Coronary artery (tissue), 2 donors: ENCODE measurements at places on chromosomes 5 and 9.
A peak's percentile ranks its signal among the peaks of the same experiment; 100 is the strongest.

DNA sequence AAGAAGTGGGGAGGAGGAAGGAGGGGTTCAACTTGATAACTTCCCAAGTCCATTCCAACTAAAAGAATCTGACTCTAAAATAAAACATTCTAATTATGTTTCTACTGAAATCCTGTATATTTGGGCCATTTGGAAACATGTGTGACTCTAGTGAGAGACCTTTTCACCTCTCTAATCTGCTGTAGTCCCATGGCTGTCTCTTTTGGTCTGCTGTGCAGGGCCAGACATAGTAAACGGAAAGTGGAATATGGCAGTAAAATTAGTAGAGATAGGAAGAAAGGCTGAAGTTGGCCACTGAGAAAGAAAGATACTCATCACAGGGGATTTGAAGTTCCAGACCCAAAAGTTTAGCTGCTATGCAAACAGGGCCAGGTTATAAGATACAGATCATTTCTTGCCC, 15.9 kb downstream of the RFX3 start:
- no peak for DNase-seq

GRCh38 chr9:115650768-115651167, 502.8 kb upstream of the PAPPA start:
- no peak for DNase-seq

DNA sequence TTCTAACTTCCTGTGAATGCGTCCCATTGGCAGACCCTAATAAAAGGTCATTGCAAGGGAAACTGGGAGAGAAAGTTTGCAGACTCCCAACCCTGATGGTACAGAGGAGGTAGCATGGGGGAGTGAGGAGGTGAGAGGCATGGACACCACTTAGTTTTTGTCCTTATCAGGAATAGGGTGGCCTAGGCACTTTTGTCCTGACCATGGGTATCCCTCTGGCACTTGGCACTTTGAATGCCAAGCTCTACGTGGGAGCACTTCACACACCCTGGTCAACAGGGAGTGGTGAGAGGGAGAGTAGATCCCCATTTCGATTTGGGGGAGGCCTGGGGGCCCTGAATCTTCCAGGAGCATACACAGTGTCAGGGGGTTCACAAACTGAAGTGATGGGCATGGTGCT, 75.6 kb upstream of the SH3PXD2B start:
- DNase-seq, result peak; percentile 35

DNA sequence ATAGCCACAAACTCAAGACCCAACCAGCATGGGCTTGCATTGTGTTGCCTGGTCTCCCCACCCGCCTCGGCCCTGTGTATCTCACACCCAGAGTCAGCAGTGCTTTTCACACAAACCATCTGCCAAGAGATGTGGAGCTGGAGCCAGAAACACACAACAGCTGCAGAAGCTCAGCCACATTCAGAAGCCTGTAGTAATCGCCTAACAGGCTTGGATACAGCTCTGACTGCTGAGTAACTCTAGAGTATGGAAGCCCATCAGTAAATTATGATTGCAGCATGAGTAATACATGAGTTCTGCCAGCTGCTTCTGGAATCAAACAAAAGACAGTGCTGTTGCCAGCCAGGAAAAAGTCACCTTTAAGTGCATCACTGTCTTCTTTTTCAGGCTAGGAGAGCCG, 16.0 kb downstream of the TEK start:
- peak; percentile 78 for DNase-seq

- no peak for DNase-seq
Measured at GRCh38 chr5:159908591-159908940, 7.7 kb upstream of the ADRA1B start.

DNA sequence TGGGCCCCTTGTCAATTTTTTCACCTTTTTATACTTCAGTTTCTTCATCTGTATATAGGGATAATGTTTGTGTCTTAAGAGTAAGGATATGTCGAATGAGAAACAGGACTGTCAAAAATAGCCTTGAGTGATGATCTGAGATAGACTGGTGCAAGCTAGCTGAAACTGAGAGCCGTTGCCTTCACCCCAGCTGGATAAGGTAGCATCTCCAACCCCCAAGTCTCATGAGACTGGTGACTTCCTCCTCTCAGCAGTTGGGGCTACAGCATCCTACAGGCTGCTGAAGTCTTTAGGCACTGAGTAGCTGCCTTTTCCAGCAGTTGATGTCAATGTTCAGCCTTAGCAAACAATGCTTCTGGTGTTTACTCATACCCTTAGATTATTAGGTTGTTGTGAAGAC, 330.2 kb downstream of the OSTF1 start:
- DNase-seq, result no peak

- no peak for DNase-seq
Measured at GRCh38 chr9:9392755-9393154, 1220.0 kb downstream of the PTPRD start.

DNA sequence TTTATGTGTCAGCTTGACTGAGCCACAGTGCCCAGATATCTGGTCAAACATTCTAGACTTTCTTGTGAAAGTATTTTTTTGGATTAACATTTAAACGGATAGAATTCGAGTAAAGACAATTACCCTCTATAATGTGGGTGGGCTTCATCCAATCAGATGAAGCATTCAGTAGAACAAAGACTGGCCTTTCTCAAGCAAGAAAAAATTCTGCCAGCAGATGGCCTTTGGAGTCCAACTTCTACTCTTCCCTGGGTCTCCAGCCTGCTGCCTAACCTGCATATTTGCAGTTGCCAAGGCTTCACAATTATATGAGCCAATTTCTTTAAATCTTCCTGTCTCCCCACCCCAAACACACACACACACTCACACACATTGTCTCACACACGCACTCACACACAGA, 86.4 kb downstream of the MED10 start:
- DNase-seq, result no peak
